ENCODE measurements at places on chromosomes 3 and 15.

GRCh38 chr15:91552555-91552954 is 301.0 kb upstream of the SLCO3A1 start:
- peak; percentile 79 for DNase-seq

- DNase-seq = no peak
Observed at GRCh38 chr3:13559764-13560525, 11.0 kb downstream of the FBLN2 start.

- peak; percentile 74 for DNase-seq
Observed at GRCh38 chr15:57213862-57214261, 162.4 kb upstream of the CGNL1 start.

DNA sequence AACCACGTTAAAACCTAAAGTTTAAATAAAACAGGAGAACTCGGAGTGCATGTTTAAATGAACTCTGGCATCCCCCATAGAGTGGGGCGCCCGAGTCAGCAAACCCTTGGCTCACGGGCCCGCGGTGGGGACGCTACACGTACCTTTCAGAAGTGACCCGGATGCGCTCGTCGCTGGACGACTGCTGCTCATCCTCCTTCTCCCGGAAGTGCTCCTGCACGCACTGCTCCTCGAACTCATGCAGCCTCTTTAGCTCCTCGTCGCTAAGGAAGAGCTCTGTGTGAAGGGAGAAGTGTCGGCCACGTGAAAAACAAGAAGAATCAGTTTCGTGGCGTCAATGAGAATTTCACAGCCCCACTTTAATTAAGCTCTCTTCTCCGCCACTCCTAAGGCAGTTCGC is 34.6 kb upstream of the MTMR10 start:
- DNase-seq = no peak
